Fibroblast of the aortic adventitia (primary cell): ENCODE measurements at places on chromosomes 1 and 21. TPM values are rescaled to one million over a fixed set of nuclear protein-coding genes. Genes with fewer than 3 reads are reported as not detected.
A peak's percentile ranks its signal among the peaks of the same experiment; 100 is the strongest.

The TEKT2 gene
- 0.18 and 2.1 TPM in 2 replicates for total RNA-seq

The MPL gene
- not detected in 2 replicates for total RNA-seq

The BACH1 gene
- total RNA-seq, result 81.3 and 86.9 TPM in 2 replicates

The DYRK1A gene
- 46.5 and 80.2 TPM in 2 replicates for total RNA-seq

The RHD gene
- not detected in 2 replicates for total RNA-seq

The ADCY10 gene
- total RNA-seq, result 0.09 and 0.25 TPM in 2 replicates

The KDM1A gene
- 60.3 and 104 TPM in 2 replicates for total RNA-seq

The TAS1R1 gene
- not detected in 2 replicates for total RNA-seq

The UCHL5 gene
- 35.6 TPM in 2 replicates for total RNA-seq

The SAMSN1 gene
- 0.27 TPM in 1 of 2 replicates, not detected in the other for total RNA-seq

The SHE gene
- 0.09 and 0.49 TPM in 2 replicates for total RNA-seq

DNA sequence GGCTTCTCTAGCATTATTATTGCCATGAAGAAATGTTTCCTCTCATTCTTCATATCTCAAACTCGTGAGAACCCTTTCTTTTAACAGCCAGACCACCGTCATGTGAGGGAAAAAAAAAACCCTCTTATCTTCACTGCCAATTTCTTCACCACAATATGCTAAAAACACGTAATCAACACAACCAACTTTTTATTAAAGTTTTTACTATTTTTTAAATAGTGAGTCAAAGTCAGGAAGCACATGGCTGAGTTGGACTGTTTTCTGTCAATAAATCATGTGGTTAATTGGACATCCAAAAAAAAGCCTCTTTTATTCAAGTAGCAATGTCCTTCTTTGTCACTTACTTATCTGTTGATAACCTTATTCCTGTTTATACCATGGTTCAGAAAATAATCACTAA, 55.9 kb upstream of the SAMD13 start:
- DNase-seq, result peak; percentile 46

- DNase-seq, result no peak
Measured at GRCh38 chr1:25651824-25652741, 35.5 kb downstream of the MAN1C1 start.

GRCh38 chr1:46489169-46489637, 433 bp upstream of the DMBX1 start:
- no peak for DNase-seq

- DNase-seq, result no peak
Measured at GRCh38 chr1:18927082-18927653, 24.8 kb upstream of the ALDH4A1 start.

DNA sequence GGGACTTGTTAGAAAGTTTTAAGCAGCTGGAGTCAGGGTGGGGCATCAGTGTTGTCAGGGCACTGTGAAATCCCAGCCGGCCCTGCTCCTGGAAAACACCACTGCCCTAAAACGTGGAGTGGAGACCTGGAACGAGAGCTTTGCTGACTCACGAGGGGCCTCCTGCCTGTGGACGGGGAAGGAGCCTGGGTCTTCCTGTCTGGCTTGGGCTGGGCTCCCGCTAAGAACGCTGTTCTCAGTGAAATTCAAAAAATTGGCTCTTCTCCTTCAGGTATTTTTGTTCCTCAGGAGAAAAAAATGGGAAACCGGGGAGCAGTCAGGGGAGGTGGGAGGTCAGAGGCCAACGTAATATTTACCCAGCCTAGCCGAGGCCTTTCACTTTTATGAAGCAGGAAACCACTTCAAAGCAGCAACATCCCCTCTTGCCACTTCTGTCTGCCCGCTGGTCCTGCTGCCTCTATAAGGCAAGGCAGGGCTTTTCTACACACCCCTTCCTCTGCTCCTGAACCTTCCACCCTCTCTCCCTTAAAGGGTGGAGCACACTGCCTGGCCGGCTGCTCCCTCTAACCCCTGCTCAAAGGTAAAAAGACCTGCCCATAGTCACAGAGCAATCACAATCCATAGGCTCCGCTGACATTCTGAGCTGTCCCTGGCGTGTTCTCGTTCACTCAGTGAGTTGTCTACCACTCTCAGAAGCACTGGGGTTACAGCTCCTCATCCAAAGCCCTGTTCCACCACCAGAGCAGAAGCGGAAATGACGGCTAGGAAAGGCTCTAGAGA, 8.0 kb downstream of the PLXNA2 start:
- peak; percentile 85 for DNase-seq

DNA sequence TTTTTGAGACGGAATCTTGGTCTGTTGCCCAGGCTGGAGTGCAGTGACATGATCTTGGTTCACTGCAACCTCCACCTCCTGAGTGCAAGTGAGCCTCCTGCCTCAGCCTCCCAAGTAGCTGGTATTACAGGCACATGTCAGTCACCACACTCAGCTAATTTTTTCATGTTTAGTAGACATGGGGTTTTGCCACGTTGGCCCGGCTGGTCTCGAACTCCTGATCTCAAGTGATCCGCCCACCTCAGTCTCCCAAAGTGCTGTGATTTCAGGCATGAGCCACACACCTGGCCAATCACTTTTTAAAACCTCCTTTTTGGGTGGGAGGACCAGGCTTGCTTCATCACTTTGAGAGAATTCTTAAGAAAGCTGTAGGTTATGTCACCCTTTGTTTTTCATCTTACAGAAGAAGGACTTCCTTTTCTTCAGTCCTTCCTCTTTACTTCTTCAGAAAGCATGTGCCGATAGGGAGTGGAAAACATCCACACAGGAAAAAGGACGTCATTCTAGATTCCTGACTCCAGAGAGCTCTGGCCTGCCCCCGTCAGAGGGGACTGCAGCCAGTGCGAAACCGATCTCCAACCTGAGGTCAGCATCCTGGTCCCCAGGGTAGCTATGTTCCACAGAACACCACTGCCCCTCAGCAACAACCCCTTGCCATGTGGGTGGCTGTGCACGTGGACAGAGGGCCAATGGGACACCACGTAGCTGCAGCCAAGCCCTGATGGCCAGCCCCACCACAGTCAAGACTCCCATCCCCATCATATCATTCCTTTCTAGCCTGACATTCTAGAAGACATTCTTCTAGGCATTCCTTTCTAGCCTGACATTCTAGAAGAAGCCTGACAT, 21.9 kb downstream of the NCF2 start:
- DNase-seq, result no peak

DNA sequence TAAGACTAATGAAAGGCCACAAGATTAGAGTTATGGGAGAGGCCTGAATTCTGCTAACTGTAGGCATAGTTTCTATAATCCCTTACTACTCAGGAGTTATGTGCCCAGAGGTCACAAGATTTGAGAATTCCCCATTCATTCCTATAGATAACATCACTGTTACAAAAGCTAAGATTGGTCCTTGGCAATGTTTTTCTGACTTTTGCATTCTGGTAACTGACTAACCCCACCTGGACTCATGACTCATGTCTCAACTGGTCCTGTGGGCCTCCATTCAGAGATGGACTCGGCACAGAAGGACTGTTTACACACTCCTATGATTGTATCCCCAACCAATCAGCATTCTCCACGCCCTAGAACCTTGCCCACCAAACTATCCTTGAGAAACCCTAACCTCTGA, 249.0 kb upstream of the ZP4 start:
- DNase-seq, result no peak

GRCh38 chr1:14915356-14916054, 238.0 kb upstream of the TMEM51 start:
- peak; percentile 53 for DNase-seq

DNA sequence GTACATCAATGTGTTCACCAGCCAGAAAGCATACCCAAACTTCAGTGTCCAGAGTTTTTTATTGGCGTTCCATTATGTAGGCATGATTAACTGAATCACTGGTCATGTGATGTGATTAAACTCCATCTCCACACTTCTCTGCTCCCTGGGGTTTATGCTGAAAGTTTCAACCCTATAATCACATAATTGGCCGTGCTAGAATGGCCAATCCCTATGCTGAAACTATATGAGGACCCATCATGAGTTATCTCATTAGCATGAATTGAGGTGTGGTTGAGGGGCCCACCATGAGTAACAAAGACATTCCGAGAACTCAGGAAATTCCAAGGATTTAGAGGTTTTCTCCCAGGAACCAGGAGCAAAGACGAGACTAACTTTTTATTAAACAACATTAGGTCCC, 31.8 kb upstream of the FBXO28 start:
- no peak for DNase-seq

GRCh38 chr1:163877016-163877415, 555.3 kb downstream of the NUF2 start:
- peak; percentile 85 for DNase-seq

GRCh38 chr1:99441299-99442095, 177.2 kb downstream of the PLPPR4 start:
- peak; percentile 38 for DNase-seq

DNA sequence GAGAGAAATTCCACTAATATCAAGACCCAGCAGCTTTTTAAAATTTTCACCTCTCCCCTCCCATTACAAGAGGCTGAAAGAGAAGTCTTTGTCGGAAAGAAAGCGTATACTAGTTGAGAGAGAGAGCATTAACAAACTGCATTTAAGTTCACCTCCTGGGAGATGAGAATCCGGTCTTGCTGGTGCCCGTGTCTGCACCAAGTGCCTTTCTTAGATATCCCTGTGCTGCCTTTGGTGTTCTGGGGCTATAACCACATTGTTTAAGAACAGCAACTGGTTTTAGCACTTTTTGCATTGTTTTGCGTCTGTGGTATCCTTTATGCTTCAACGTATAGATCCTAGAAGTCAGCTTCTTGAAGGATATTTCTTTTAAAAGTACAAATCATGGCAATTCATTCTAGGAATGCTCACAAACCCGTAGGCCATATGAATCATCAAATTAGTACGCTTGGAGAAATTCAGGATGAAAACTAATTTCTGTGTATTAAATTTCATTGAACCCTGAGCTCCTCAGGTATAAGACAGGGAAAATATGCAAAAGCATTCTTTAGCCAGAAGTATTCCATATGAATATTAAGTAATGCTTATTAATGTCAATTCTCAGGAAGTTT, 3.4 kb upstream of the RPE65 start:
- no peak for DNase-seq

DNA sequence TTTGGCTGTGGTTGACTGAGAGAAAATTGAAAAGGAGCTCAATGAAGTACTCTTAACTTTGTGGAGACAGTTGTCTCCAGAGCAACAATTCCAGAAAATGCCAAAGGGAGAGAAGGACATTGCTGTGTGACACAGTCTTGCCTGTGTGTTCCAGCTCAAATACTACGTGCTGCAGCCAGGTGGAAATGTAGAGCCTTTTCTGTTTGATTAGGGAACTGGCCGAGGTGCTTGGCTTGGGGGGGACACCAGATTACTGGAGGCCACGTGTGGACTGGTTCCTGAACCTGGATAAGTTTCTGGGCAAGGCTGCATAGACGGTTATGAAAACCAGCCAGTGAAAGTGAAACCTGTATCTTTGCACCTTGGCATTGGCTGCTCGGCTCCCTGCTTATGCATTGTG, 217.9 kb downstream of the CTH start:
- DNase-seq, result no peak

GRCh38 chr1:31762726-31763670, 1.1 kb downstream of the ADGRB2 start:
- no peak for DNase-seq

DNA sequence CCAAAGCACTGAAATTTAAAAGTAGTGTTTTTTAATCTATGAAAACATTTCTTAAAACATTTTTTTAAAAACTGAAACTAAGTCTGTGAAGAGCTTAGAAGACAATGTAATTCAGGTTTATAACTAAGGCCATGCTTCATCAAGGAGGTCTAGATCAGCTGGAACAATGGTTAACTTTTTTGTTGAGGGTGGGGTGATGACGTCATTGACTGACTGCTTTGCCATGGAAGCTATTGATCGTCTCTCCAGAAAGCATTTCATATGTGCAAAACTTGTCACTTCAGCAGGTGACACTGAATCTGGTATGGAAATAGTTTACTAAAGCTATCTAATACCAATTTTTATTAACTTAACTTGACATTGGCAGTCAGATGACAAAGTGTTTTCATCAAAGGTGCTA, 21.0 kb downstream of the RAVER2 start:
- no peak for DNase-seq

DNA sequence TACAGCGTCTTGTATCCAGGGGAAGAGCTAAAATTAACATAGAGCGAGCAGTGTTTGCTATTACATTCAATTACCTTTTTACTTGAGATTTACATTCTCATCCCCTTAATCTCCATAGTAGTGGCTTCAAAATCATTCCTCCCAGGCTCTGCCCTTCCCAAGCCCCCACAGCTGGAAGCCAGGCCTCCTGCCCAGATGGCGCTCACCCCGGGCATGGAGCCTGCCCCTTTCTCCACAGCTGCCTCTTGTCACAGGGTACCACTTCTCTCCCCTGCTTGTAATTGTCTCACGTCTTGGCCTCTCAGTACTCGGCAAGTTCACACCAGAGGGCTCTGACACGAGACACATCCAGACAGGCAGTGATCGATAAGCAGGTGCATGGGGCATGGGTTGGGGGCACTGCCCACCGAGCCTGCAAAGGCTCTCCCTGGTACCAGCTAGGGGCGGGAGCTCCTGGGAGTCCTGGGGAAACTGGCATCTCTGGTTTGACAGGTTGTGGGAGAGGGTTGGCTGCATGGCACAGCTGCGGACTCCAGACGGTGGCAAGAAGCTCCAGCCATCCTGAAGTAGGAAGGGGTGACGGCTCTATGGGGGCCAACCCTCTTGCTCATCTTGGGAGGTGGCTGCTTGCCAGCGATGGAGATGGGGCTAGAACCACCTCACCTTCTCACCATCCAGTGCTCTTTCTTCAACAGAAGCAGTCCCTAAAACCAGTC, 20.1 kb downstream of the CASZ1 start:
- DNase-seq, result no peak

DNA sequence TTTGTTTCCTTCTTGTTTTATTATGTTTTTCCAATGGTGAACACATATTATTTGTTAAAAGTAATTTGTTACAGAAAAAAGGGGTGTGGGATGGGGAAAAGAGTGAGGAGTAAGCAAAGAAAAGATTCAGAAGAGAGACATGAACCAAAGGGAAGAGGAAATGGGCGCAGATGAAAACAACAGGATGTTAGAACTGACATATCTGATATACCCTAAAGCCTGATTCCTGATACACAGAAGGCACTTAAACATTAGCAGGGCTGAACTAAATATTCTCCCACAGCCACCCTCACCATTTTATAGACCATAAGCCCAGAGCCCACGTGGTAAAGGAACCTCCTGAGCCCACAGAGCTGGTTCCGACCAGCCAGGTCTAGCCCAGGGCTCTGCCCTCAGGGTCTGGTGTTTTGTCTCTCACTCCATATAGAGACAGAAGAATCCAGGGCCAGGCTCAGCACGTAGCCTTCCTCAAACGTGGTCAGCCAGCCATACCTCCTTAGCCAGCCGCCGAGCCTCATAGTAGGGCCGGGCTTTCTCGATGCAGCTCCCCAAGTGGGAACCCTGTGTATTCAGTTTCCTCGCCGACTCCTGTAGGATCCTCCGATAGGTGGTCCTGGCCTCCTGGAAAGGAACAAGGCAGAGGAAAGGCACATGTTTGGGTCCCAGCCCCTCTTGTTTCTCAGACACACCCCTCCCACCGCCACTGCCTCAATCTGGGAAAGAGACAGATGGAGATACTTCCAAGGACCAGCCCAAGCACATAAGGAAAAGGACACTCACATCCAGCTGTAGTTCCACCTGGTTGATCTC, 9.5 kb downstream of the SH3BP5L start:
- DNase-seq, result no peak

DNA sequence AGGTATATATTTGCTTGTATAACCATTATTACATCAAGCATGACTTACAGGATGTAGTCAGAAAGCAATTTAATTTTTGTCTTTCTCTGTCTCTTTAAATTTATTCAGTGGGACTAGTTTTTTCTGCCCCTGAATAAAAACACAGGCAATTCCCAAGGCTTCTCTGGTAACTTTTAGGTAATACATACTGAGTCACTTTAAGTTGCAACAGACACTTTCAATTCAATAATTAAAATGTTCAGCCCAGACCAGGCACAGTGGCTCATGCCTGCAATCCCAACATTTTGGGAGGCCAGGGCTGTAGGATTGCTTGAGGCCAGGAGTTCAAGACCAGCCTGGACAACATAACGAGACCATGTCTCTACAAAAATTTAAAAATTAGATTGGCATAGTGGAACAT, 12.3 kb downstream of the SLC44A3 start:
- DNase-seq, result peak; percentile 41
